T-helper 17 cell (primary cell): ENCODE measurements at places on chromosomes 16 and 17. TPM values are rescaled to one million over a fixed set of nuclear protein-coding genes. Genes with fewer than 3 reads are reported as not detected.

ACSM2A gene
- not detected for total RNA-seq

DUSP3 gene
- total RNA-seq: 15.5 TPM

ODAD4 gene
- 4.3 TPM for total RNA-seq

ARL6IP1 gene
- 104 TPM for total RNA-seq

SEPTIN12 gene
- total RNA-seq: not detected

CBX8 gene
- total RNA-seq: 2.5 TPM

OTOA gene
- 0.10 TPM for total RNA-seq

NT5M gene
- 2.5 TPM for total RNA-seq

EIF4A3 gene
- 86.2 TPM for total RNA-seq

KRT25 gene
- total RNA-seq: not detected

NPTX1 gene
- 0.07 TPM for total RNA-seq

SPNS2 gene
- 0.22 TPM for total RNA-seq

TSPAN10 gene
- 0.15 TPM for total RNA-seq

CDRT15L2 gene
- total RNA-seq: not detected

SRSF1 gene
- 94.9 TPM for total RNA-seq

TPSD1 gene
- not detected for total RNA-seq

KREMEN2 gene
- not detected for total RNA-seq

PAQR4 gene
- total RNA-seq: 1.7 TPM

CCL1 gene
- not detected for total RNA-seq

SPDYE4 gene
- not detected for total RNA-seq

GPR139 gene
- total RNA-seq: not detected

CSH2 gene
- 4.0 TPM for total RNA-seq

TMED6 gene
- not detected for total RNA-seq

NUPR1 gene
- 0.07 TPM for total RNA-seq

MMP28 gene
- total RNA-seq: not detected

ARL17A gene
- 38.3 TPM for total RNA-seq

ZNF232 gene
- 4.1 TPM for total RNA-seq

CD300E gene
- 5.7 TPM for total RNA-seq

SYCE1L gene
- 4.0 TPM for total RNA-seq

ZG16B gene
- not detected for total RNA-seq

SIRT7 gene
- total RNA-seq: 48.9 TPM

KSR1 gene
- total RNA-seq: 36.7 TPM

KRTAP4-9 gene
- not detected for total RNA-seq
